ENCODE measurements at places on chromosomes 1 and 21.

DNA sequence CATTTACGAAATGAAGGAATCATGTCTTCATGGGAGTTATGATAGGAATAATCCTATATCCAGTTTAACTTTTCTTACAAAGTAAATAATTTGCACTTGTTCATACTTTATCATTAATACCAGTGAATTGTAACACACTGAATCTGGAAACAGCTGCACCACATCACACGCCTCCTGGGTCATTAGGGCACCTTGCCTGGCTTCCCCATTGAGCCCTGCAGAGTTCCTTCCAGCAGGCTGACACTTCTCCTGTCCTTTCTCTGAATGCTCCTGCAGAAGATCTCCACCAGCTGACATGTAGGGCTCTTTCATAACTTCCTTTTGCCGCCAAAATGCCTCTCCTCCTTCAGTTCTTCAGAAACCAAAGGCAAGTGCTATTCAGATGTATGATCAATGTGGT is 201.1 kb downstream of the DAB1 start:
- DNase-seq = no peak

DNA sequence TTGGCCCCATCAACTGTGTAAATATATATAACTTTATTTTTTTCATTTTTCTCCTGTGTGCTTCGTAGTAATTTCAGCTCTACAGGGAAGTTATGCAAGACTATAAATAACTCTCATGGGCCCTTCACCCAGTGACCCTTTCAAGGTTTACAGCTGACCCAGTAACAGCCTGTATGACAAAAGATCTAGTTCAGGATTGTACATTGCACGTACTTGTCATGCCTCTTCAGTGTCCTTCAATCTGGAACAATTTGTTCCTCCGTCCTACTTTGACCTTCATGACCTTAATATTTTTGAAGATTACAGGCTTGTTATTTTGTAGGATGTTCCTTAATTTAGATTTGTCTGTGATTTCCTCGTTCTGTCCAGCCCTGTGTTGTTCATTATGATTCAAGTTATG is 40.5 kb downstream of the BRINP2 start:
- DNase-seq = no peak

DNA sequence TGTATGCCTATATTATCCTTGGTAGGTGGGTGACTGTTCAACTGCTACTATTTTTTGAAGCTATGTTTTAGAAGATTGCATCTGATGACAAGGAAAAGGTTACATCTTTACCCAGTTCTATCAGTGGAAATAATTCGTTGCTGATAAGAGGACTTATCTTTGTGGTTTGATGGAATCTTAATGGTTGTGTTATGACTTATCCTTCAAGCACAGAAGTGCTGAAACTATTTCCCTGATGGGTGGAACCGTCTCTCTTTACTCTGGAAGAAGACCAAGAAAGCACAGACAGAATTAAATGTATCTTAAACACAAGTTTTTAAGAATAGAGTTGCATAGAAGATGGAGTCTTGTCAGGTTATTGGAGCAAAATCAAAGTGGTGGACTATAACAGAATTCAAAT is 437.7 kb upstream of the KAZN start:
- DNase-seq = no peak

DNA sequence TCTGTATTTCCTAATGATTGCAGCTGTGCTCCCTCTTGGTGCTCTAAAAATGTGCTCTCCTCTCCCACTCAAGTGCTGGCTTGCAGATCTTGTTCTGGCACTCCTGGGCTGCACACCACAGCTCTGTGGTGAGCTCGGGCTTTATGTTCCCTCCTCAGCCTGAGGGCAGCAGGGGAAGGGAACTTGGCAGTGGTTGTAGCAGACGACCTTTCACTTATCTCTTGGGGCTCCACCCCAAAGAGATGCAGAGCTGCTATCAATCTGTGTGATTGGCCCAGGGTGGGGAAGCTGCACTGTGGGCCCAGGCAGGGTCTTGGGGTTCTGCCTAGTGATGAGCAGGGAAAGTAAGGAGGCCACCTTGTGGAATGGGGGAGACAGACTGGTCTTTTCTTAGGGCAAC is 143.5 kb upstream of the GORAB start:
- DNase-seq = no peak

DNA sequence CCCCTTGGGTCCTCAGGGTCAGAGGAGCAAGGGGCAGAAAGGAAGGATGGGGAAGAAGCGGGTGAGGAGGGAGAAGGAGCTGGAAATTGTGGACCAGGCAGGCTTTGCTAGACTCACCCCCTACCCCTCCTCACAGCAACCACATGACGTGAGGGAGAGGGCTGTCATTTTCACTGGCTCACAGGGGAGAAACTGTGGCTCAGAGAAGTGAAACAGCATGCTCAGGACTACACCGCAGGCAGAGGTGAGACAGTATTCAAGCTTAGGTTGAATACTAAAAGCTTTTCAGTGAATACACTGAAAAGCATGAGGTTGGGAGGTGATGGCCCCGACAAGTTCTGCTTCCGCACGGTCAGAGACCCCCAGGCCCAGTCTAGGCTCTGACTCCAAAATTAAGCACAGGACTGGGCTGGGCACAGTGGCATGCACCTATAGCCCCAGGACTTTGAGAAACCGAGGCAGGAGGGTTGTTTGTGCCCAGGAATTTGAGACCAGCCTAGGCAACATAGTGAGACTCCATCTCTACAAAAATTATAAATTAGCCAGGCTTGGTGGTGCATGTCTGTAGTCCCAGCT is 1.2 kb upstream of the CLEC20A start:
- no peak for DNase-seq

GRCh38 chr1:223709598-223709997 is 2.7 kb upstream of the CAPN2 start:
- no peak for DNase-seq

DNA sequence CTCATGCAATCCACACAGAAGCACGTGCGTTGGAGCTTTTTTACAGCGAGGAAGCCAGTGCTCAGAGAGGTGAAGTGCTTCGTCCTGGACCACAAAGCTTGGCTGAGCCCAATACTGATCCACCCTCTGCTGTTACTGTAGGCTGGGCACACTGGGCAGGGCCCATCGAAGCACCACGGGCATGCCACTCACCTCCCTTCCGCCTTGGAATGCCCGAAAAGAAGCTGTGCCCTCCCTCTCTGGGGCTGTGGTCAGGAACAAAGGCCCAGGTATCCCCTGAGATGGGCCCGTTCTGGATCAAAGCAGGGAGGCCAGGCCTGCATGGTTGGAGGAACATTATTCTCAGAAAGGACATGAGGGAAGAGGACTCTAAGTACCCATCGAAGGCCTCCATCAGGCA is 206.7 kb upstream of the C1orf174 start:
- no peak for DNase-seq

GRCh38 chr1:156522443-156522970 is 21.9 kb upstream of the MEF2D start:
- DNase-seq = no peak

GRCh38 chr1:188708795-188709535 is 1768.7 kb downstream of the BRINP3 start:
- DNase-seq = no peak

DNA sequence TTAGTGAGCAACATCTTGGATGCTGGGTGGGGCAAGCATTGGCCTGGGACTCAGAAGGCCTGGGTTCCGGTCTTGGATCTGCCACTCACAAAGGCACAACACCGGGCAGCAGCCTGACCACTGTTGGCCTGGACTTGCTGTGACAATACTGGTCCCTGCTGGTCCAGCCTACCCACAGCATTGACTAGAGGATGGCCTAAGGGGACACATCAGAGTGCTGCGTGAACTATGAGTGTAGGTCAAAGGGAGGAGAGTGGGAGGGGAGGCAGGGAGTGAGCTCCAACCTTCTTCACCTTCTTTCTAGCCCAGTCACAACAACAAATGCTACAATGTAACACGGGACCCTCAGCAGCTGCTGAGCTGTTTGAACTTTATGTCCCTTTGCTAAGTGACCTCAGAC is 31.1 kb downstream of the TMEM50A start:
- DNase-seq = no peak

DNA sequence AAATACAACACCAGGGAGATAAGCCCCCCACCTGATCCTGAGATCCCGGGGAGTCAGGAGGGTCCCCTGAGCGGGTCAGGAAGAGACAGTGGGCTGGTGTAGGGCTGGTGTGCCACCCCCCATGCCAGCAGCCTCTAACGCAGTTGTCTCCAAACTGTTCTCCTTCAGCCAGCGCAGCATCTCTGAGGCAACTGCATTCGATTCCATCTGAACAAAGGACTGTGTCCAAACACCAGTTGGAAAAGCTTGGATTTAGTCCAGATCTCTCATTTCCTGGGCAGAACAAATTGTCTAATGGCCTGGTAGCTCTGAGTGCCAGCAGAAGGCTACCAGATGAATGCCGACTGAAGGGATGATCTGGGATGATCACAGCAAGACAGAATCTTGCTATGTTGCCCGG is 44.1 kb upstream of the EIF4G3 start:
- no peak for DNase-seq

DNA sequence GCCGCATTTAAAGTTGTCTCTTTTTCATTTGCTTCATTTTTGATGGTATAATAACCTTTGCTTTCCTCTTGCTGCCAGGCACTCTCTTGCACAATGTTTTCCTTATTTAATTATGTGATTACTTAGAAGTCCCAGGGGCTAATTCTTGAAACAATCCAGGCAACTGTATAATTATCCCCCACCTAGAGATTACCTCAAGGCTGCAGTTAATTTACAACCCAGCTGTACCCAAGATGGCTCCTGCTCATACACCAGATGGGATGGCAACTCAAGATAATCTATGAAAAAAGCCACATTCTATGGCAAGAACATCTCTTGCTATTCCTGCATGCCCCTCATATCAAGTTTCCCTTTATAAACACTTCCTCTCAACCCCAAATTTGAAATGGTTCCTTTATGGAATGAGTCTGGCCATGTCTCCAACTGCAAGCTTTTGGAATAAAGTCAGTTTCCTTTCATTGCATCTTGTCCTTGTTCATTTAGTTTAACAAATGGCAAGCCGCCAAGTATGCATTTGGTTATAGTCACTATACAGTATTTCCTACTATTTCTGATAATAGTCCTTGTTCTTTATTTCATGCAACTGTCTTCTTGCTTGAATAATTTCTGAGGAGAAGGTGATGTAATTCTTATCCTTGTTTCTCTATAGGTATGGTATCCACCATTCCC is 1042.6 kb downstream of the PLA2G4A start:
- DNase-seq = no peak

Measured in activated T-helper 9 cell treated with anti-CD3 and anti-CD28 coated beads, Interleukin-2, amount 50 U/mL, for 16 hours (primary cell).